ENCODE measurements at places on chromosomes 13 and 19.

- no peak for DNase-seq
These were observed 37.0 kb downstream of the IRS2 start for GRCh38 chr13:109749365-109749764.

- no peak for DNase-seq
These were observed 479.1 kb downstream of the FOXO1 start for GRCh38 chr13:40187324-40187795.

DNA sequence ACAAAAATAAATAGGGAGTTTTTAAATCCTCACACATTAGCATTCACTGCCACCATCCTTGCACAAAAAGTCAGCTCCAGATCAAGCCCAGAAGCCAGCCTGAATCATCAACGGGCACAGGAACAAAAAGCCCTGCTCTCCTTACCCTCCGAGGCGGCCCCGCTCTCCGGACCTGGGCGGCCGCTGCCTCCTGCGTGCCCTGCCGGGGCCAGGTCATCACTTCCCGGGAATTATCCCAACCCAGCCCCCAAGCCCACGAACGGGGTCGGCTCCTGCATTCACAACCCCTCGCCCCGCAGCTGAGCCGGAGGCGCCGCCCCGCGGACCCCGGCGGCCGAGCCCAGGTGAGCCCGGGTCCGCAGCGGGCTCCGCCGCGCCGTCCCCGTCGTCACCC, 754 bp downstream of the DNAJB1 start:
- no peak for DNase-seq

- DNase-seq = no peak
These were observed 10.6 kb downstream of the FZR1 start for GRCh38 chr19:3516675-3517207.
